NCI-H2107 (cell line): ENCODE measurements at places on chromosomes 6 and 20.
A peak's percentile ranks its signal among the peaks of the same experiment; 100 is the strongest.

DNA sequence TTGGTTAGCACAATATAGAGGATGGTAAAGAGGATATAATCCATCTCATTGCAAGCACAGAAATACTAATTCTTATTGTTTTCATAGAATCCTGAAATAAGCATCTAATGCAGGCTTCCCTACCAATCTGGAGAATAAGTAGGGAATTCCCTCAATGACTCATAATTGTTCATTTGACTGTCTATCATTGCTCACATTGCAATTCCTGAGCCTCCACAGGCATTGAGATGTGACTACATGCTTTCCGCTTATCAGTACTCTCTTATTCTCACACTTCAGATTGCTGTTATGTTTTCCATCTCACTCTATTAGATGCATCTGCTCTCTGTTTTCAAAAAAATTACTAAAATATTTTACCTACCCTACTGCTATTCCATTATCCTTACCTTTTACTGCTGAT, 216.2 kb upstream of the PRSS16 start:
- no peak for DNase-seq

DNA sequence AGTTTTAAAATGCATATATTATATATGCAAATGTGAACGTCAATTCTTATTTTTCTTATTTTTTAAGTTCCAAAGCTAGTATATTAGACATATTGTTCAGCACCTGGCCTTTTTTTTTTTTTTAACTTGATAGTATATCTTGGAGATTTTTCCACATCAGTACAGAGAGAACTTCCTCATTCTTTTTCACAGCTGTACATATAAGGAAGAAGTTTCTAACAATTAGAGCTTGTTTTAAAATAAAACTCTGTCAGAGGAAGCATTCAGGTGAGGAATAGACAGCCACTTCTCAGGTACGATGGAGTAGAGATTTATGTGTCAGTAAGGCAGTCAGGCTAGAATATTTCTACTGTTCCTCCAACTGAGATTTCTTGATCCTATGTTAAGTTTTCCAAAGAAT, 233.1 kb upstream of the SUPT3H start:
- DNase-seq, result no peak

- DNase-seq, result no peak
Measured at GRCh38 chr6:17469006-17469832, 75.8 kb downstream of the CAP2 start.

- DNase-seq, result no peak
Measured at GRCh38 chr6:48389146-48390043, 278.4 kb upstream of the PTCHD4 start.

DNA sequence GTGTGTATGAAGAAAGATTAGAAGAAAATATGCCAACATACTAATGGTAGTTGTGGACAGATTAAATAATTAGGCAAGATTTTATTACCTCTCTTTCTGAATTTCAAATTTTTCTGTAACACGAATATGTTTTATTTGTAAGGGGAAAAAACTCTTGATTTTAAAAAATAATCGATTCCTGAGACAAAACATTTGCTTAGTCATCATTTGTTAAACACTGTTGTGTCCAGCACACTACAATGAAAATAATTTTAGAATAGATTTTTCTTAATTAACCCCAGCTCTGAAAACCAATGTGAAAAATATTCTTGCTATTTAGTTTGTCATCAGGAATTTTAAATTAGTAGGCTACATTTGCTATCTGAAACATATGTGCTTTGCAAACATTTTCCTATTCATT, 253.0 kb downstream of the TRDN start:
- DNase-seq, result no peak

GRCh38 chr20:58136149-58136484, 92.3 kb downstream of the ANKRD60 start:
- DNase-seq, result no peak

- DNase-seq, result no peak
Measured at GRCh38 chr6:164990901-164991300, 318.5 kb downstream of the C6orf118 start.

DNA sequence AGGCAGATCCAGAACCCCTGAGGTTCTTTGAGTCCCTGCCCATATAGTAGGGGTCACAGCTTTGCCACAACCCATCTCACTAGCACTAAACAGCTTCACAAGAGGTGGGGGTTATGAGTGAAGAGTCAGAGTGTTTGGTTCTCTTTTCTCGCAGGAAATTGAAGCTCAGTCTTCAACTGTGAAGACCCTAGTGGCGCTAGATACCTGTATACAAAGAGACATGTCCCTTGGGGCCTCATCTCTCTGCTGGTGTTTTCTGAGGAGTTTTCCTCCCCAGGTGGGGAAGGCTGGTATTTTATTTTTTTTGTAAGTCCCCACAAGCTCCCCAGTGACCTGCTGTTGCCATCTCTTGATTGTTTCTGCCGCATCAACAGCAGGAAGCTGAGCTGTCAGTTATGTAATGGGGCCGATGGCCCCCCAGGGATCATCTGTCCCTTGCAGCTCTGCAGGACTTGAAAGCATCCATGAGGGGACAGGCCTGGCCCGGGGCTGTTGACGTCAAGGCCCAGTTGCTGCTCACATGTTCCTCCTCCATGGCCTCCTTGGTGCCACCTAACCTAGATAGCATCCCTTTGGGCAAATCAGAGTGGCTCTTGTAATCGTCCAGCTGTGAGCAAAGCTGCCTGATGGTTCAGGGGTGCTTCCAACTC, 23.1 kb downstream of the STK35 start:
- no peak for DNase-seq

- DNase-seq, result no peak
Measured at GRCh38 chr20:19916531-19917485, 100.4 kb upstream of the NAA20 start.

GRCh38 chr20:12824328-12825225, 184.2 kb upstream of the SPTLC3 start:
- no peak for DNase-seq

DNA sequence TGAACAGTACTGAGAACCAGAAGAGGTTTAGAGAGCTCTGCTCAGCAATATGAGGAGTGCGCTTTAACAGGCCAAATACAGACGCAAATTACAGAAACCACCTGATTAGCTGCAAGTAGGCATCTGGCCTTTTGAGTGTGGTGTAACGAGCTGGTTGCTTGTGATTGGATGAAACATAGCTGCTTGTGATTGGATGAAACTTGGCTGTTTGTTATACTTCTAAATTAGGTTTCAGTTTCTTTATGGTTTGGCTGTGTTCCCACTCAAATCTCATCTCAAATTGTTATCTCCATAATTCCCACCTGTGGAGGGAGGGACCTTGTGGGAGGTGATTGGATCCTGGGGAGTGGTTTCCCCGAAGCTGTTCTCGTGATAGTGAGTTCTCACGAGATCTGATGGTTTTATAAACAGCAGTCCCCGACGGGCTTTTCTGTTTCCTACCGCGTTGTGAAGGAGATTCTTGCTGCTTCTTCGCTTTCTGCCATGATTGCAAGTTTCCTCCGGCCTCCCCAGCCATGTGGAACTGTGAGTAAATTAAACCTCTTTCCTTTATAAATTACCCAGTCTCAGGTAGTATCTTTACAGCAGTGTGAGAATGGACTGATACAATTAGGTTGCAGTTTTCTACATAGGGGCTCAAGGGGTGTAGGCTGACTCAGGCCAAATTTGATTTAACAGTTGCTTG, 655.9 kb upstream of the MAN1A1 start:
- peak; percentile 76 for DNase-seq

GRCh38 chr6:143262859-143263258, 187.6 kb downstream of the ADAT2 start:
- no peak for DNase-seq

GRCh38 chr6:40946738-40947301, 92.2 kb downstream of the UNC5CL start:
- no peak for DNase-seq

DNA sequence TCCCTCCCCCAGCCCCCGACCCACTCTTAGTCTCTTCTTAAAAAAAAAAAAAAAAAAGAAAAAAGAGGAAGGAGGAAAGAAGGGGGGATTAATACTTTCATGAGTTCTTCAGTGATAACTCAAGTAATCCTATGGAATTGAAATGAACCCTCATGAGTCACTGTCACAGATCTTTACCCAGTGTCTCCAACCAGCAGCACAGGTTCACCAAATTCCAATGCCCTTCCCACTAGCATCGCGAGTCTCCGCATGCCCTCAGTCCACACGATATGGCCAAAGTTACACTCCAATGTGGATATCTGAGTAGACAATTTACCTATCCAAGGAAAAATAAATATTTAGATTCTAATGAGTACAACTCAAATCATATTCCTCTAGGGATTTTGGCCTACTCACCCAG, 74.5 kb downstream of the MDN1 start:
- no peak for DNase-seq

GRCh38 chr6:158324136-158324535, 11.9 kb downstream of the TULP4 start:
- no peak for DNase-seq

GRCh38 chr6:116779573-116780164, 14.2 kb upstream of the FAM162B start:
- DNase-seq, result no peak

- DNase-seq, result no peak
Measured at GRCh38 chr6:165055231-165055630, 254.2 kb downstream of the C6orf118 start.

- DNase-seq, result no peak
Measured at GRCh38 chr6:153210083-153210482, 79.0 kb upstream of the RGS17 start.

DNA sequence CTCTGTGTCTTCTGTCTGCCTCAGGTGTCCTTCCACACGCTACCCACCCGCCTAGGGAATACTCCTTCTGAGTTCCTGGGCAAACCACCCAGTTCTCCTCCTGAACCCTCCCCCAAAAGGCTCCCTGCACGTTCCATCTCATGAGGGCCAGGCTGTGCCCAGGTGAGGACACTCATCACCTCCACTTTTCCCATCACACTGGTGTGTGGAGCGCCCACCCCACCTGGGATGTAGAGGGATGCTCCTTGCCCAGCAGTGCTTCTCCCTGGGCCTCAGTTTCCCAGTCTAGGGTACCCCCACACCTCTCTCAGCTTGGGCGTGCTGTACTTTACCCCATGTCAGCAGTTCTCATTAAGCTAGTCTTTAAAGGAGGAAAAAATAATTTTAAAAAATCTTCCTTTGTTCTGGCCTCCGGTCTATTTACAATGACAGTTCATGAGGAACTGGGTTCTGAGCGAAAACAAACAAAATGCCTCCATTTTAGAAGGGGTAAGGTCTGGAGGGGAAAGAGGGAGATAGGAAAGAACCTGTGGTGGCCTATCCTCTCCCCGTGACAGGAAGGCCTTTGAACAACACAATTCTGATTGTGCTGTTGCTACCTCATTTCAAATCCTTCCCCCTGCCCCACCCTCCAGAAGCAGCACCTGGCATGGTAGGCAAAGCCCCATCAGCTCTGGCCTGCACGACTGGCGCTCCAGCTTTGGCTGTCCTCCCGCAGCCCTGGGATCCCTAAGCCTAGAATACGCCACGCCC, 1.7 kb upstream of the C20orf203 start:
- DNase-seq, result no peak

- no peak for DNase-seq
Measured at GRCh38 chr6:80182308-80182707, 75.8 kb downstream of the BCKDHB start.

GRCh38 chr6:36728289-36729160, 30.9 kb downstream of the RAB44 start:
- DNase-seq, result no peak

DNA sequence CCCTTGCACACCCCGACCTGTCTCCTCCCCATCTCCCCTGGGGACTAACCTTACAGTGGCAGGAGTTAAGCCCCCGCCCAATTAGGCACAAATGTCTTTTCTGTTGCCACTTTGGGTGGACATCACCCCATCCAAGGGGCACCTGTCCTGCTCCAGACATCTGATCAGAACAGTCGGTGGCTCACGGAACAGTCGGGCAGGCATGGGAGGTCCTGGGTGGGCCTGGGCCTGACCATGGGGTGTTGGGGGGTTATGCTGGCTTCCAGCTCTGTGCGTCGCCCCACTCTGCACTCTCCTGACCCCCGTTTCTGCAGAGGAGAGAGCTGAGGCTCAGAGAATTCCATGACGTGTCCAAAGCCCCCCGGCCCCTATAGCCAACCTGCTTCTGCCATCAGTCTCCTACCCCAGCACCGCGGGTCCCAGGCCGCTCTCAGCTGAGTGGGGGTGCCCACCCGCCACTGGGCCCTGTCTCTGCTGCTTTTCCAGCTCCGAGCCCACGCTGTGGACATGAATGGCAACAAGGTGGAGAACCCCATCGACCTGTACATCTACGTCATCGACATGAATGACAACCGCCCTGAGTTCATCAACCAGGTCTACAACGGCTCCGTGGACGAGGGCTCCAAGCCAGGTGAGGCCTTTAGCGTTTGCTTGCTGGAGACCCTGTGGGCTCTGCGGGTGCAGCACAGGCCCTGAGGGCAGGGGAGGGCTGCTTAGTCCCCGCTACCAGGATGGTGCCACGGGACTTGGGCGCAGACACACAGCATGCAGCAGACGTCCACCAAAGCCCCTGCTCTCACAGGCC, 213.2 kb downstream of the TAF4 start:
- DNase-seq, result no peak

DNA sequence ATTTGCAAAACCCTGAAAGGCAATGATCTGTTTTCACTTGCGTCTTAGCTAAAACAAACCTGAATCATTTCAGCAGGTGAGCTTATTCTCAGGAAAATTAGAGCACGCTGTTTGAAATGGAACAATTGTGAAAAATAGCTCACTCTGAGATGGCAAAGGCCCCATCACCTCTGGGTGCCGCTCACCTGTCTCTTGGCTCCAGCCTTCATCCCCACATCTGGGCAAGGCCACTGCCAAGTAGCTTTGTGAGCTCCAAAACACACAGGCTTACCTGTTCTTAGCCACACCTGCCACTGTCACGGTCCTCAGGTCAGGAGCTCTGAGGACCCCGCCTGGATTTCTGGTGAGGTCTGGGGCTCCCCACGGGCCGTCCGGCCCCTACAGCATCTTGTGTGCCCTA, 66.7 kb downstream of the SMOC2 start:
- DNase-seq, result no peak

DNA sequence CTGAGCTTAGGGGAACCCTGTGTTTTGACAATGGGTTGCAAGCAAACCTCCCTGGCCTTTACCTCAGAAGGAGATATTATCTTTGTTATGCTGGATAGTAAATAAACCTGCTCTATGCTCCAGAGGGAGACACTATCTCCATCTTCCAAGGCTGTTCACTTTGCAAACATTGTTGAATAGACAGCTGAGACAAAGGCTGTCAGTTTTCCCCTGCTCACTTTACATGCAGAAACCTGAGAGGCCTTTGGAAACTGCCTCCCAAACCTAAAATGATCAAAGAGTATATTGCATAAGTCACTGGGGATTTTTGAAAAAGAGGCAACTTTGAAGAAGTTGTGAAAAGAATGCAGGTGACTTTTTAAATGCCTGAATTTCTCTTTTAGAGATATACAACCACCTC, 61.6 kb downstream of the MRAP2 start:
- DNase-seq, result no peak
